Activated CD4-positive, alpha-beta T cell treated with anti-CD3 and anti-CD28 coated beads, Interleukin-2, amount 50 U/mL, for 48 hours (primary cell): ENCODE measurements at places on chromosomes 5 and 9.

- DNase-seq, result no peak
Observed at GRCh38 chr5:2864515-2865105, 113.1 kb upstream of the IRX2 start.

DNA sequence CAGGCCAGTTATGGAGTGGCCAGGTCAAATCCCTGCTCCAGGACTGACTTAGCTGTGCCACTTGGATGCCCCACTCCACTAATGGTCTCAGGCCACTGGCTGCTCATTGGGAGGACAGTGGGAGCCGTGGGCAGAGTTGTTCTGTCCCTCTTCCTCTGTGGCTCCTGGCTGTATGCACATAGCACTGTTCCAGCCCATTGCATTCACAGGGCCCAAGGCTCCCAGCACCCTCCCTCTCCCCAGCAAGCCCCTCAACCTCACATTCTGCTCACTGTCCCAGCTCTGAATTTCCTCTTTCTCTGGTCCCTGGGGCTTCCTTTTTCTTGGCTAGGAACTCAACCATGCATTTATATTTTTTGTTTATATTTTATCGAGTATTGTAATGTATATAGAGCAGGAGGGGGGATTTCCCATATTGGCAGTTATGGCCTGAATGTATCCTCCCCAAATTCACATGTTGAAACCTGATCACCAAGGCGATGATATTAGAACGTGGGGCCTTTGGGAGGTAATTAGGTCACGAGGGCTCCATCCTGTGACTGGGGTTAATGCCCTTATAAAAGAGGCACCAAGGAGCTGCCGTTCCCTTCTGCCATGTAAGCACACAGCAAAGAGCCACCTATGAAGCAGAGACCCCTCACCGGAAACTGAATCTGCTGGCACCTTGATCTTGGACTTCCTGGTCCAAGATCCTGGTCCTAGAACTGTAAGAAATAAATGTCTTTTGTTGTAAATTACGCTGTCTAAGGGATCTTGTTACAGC lies 17.0 kb upstream of the MVB12B start:
- no peak for DNase-seq

DNA sequence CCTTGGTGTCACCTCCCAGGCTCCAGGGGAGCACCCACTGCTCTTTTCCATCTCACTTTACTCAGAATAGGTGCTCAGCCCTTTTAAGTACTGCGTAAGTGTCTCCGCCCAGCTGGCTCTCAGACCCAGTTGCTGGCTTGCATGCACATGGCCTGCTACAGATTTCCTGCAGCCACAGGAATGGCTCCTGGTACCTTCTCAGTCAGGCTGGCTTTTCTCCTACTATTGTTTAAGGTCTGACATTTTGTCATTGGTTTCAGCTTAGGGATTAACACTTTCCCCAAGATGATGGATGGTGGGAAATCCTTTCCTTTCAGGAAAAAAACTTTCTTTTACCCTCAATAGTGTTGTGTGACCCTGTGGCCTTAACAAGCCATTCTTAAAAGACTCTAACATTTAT lies 1652.3 kb upstream of the WWC1 start:
- no peak for DNase-seq

- no peak for DNase-seq
Observed at GRCh38 chr5:166027582-166027981, 2263.9 kb upstream of the WWC1 start.

DNA sequence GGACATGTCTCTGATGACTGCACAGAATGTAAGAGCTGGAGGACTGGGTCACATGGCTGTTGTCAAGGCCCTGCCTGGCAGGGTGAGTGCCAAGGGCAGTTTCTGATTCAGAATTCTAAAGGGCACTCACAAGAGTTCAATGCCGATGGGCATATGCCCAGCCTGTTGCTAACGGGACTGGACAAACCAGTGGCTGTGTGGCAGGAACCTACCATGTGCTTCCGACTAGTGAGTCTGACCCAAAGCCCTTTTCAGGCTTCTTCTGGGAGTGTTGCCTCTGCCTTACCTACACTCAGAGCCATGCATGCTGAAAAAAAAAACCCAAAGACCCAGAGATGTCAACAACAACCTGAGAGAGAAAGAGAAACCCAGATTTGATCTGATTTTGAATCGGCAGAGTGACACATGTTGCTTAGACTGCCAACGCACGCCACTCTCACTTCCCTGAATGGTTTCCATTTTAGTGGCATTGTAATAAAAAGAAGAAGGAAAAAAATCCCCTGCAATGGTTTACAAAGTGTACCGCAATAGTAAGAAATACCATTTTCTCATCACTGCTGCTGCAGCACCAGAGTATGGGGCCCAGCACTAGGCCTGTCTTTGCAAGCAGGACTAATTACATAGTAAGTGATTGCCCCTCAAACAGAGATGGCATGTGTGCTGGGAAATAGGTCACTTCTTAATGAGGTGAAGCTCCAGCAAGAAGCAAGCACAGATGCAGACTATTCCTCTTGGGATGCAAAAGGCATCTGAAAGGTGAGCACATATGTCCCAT lies 194.3 kb downstream of the PALM2AKAP2 start:
- peak; percentile 65 for DNase-seq

GRCh38 chr5:12477554-12477953 lies 573.3 kb upstream of the CTNND2 start:
- DNase-seq, result no peak

DNA sequence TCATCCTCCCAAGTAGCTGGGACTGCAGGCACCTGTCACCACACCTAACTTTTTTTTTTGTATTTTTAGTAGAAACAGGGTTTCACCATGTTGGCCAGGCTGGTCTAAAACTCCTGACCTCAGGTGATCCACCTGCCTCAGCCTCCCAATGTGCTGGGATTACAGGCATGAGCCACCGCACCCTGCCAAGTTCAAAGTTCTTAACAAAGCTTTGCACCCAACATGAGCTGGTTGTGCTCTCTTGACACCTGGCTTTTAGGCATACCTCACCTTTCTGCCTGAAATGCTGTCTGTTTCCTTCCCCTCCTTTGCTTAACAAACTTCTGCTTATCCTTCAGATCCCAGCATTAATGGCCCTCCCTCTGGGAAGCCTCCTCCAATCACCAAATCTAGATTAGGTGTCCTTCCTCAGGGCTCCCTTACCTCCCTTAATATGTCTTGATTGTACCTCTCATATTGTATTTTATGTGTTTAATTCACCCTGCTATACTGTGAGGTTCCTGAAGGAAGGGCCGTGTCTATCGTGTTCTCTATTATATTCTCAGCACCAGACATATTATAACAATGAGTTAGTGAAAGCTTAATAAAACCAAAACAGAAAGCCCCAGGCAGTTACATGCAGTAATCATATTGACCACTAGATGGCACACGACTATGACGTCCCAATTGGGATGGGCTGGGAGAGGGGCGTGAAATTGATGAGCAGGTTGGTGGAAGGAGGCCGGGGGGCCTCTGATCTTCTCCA lies 62.9 kb upstream of the PPARGC1B start:
- DNase-seq, result peak; percentile 42

GRCh38 chr9:6450641-6451375 lies 37.8 kb downstream of the UHRF2 start:
- no peak for DNase-seq

DNA sequence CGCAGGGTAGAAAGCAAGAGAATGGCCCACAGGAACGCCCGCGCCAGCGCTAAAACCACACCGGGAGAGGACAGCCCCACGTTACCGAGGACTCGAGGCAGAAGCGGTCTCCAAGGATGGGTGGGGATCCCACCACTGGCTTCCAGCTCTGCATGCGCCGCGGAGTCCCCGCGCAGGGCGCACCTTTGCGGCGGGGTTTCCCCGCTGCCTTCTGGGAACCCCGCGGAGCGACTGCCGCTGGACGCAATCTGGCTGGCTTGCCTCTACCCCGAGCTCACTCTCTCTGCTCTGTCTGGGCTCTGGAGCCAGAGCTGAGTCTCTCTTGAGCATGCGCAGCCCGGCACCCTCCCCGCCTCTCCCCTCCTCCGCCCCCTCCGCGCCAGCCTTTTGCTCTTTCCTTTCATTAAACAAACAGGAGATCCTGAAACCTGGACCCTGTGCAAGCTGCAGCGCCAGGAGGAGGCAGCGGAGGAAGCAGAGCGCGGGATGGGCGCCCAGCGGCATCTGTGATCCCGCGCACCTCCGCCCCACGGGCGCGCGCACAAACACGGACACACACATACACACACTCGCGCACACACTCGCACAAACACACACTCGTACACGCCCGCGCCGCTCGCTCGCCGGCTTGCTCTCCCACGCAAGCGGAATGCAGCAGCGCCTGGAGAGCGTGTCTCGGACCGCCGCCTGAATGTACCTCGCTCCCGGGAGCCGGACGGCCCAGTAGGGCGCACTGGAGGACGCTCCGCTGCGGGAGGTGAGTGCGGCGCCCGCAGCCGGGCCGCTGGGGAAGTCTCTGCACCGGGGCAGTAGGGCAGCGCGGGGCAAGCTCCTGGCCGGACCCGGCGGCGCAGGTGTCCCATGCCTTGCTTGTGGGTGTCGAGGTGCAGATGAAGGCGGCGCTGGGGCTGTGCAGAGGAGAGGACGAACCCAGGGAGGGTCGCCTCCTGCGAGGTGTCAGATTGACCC lies at the start of gene PLPPR1:
Gene PLPPR1, plus strand, starts transcription at position 382 of the 969 bp plus-strand sequence.
- DNase-seq, result no peak

DNA sequence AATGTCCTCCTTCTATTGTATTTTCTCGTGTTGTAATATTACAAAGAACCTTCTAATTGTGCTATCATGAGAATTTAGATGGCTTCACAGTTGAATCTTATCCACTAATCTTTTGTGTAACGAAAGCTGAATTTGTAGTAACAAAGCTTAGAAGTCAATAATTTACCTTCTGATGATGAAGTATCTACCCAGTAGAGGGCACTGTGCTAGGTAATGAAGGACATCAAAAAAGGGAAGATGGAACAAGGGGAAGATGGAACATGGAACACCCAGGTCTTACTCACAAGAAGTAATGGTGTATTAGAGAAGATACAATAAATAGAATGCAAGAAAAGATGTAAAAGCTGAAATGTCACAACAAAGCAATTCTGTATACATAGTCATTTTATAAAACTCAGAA lies 131.0 kb upstream of the CCNG1 start:
- DNase-seq, result no peak

- DNase-seq, result no peak
Observed at GRCh38 chr9:4983601-4984165, 1.4 kb upstream of the JAK2 start.

GRCh38 chr5:143673676-143674468 lies 138.1 kb upstream of the HMHB1 start:
- DNase-seq, result no peak

GRCh38 chr5:149114403-149115312 lies 26.6 kb upstream of the ABLIM3 start:
- peak; percentile 43 for DNase-seq

DNA sequence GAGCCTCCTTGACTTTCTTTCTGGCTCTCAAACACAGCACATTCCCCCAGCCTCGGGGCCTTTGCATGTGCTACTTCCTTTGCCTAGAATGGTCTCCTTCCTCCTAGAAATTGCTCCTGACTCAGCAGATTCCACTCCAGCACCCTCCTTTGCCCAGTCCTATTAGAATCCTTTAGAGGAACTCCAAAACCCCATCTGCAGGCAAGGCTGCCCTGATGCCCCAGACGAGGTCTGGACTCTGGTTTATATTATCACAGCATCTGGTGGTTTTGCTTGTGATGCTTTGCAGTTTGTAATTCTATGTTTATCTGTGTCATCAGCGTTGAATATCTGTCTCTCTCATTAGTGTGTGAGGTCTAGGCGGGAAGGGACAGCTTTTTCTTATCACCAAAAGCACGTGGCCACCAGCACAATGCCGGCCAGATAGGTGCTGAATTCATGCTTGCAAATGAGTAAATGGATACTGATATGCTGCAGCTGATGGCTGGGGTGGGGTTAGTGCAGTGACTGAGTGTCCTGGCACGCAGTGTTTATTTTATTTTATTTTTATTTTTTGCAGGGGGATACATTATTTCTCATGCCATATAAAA lies 30.0 kb upstream of the ANKH start:
- DNase-seq, result no peak

- no peak for DNase-seq
Observed at GRCh38 chr5:87411586-87411972, 1.2 kb downstream of the CCNH start.

DNA sequence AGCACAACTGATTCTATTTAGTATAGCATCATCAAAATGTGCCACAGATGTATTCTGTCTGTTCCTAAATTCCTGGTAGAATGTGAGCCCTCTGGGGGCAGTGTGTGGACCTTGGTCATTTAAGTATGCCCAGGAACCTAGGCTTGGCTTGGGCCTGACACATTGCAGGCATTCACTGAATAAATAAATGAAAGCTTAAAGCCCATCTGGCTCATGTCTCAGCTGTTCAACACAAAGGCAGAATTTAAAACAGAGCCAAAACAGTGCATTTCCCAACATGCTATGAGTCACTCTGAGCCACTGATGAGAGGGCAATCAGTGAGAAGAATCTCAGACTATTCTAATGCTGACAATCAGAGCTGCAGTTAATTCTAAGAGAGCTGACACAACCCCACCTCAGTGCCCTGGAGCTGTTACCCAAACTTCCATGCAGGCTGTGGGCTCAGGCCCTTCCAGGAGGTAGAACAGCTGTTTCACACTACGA lies 8.1 kb downstream of the FAM193B start:
- no peak for DNase-seq

DNA sequence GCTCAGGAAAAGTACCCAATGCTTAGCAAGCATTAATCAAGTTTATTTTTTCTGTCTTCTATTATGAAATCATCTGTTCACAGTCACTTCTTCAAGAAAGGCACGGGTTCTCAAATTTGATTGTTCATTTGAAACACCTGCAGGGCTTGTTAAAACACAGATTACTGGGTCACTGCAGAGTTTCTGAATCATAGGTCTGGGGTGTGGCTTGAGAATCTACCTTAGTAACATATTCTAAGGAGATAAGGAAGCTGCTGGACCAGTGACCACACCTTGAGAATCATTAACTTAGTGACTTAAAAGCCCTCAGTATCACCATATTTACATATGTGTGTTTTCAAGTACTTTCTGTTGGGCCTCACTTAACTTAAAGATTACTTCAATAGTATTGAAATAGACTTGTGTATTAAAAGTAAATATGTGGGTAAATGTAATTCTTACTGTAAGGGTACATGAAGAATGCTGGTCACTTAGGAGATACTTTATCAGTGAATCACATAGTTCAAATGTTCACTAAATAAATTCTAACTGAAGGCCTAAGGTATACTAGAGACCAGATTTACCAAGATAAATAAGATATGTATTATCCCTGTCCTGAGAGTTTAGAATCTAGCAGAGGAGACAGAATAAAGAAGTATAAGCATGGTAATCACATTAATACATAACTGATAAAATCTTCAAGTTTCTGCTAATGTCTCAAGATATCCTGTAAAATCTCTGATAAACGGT lies 1342.1 kb upstream of the C9orf72 start:
- DNase-seq, result no peak

GRCh38 chr5:30505014-30505886 lies 688.2 kb upstream of the CDH6 start:
- DNase-seq, result no peak

GRCh38 chr5:19297934-19298333 lies 690.1 kb downstream of the CDH18 start:
- DNase-seq, result no peak

- DNase-seq, result no peak
Observed at GRCh38 chr5:111758284-111758628, 1.3 kb upstream of the NREP start.

- DNase-seq, result peak; percentile 16
Observed at GRCh38 chr5:72063219-72063819, 44.0 kb upstream of the MAP1B start.

- no peak for DNase-seq
Observed at GRCh38 chr5:170289764-170290163, 7.8 kb downstream of the LCP2 start.

- DNase-seq, result peak; percentile 71
Observed at GRCh38 chr9:132768932-132769905, 99.0 kb downstream of the GTF3C4 start.
